DND-41 (cell line): ENCODE measurements at places on chromosomes 2 and 18.

DNA sequence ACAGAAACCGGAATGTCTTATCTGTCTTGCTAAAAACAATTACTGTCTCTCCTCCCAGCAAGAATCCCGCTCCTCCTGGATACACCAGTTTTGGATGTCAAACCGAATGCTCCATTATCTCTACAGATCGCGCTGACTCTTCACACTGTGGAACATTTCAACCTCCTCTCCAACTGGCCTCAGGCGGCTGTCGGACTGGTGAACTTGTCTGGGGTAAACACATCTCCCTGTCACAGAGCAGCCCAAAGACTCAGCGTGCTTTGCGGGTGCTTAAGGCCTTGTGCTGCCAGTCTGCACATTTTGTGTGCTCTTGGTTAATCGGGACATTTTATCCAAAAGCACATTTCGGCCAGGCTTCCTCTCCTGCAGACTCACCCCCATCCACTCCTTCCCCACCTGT is 173.1 kb downstream of the ICOS start:
- no peaks in the 10 kb centered on the region for H3K27me3 ChIP-seq
- H3K4me3 ChIP-seq = no peak overlapping the region
- H3K27ac ChIP-seq = peak overlapping the region; percentile 48
- no peaks in the 10 kb centered on the region for H3K36me3 ChIP-seq

- H3K27ac ChIP-seq = no peak overlapping the region
- H3K4me1 ChIP-seq = no peaks in the 10 kb centered on the region
- no peaks in the 10 kb centered on the region for H3K36me3 ChIP-seq
- H3K27me3 ChIP-seq = no peaks in the 10 kb centered on the region
- no peak for DNase-seq
These were observed 255.1 kb downstream of the DCDC2C start for GRCh38 chr2:3958465-3958864.

DNA sequence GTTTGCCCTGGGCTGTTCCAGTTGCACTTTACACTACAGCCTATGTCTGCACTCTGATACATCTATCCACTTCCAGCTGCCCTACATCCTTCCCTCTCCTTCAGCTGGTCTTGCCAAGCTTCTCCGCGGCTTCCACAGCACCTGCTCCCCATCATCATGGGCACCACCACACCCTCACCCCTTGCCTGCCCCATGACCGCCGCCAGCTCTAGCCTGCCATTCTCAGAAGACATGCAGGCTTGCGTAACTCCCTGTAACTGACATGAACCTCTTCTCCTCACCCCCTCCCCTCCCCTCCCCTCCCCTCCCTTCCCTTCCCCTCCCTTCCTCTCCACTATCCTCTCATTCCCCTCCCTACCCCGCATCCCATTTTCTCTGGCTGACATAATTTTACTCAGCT is 46.0 kb downstream of the PAX8 start:
- peaks cover 24% of the 10 kb centered on the region for H3K4me1 ChIP-seq
- no peaks in the 10 kb centered on the region for H3K27me3 ChIP-seq

GRCh38 chr18:8142131-8142711 is 467.0 kb upstream of the RAB12 start:
- H3K36me3 ChIP-seq = no peaks in the 10 kb centered on the region
- no peaks in the 10 kb centered on the region for H3K27me3 ChIP-seq
- H3K4me1 ChIP-seq = no peaks in the 10 kb centered on the region
- H3K4me3 ChIP-seq = no peak overlapping the region
- no peak overlapping the region for H3K27ac ChIP-seq

DNA sequence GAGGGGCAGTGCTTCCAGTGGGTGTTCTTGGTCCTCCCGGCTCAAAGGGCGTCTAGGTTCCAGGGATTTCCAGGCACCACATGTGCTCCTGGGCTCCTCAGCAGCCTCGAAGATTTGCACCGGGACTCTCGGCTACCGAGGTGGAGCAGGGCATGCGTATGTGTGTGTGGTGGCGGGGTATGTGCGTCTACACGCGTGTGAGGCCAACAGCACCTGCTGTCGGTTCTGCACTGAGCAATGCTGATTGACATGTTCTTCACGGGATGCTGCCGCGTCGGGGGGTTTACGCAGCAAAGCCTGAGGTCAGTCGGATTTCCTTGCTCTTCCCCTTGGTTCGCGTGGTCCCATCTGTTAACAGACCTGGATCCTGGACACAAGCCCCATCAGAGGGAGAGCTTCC is 119.8 kb downstream of the NDUFA10 start:
- H3K4me1 ChIP-seq = peaks cover 8% of the 10 kb centered on the region
- no peaks in the 10 kb centered on the region for H3K36me3 ChIP-seq
- no peak for DNase-seq
- H3K4me3 ChIP-seq = no peak overlapping the region
- H3K27me3 ChIP-seq = no peaks in the 10 kb centered on the region

DNA sequence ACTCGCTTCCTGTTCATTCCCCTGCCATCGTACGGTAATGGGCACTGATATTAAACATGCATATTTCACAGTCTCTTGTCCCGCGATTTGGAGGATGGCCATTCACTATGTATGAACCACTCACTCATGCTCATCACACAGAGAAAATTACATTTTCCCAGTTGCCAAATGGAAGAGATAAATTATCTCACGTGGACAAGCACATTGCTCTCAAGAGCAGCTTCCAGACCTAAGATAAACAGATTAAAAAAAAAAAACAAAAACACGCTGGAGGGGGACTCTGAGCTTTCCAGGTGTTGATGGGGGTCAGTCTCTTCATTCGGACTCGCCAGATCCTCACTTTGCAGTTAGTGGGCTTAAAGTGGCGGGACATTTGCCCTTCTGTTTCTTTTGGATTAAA is 1.7 kb upstream of the MAPK4 start:
- H3K4me3 ChIP-seq = no peak overlapping the region
- no peaks in the 10 kb centered on the region for H3K4me1 ChIP-seq
- H3K27me3 ChIP-seq = no peaks in the 10 kb centered on the region
- no peak for DNase-seq
- H3K27ac ChIP-seq = no peak overlapping the region
- H3K36me3 ChIP-seq = no peaks in the 10 kb centered on the region

DNA sequence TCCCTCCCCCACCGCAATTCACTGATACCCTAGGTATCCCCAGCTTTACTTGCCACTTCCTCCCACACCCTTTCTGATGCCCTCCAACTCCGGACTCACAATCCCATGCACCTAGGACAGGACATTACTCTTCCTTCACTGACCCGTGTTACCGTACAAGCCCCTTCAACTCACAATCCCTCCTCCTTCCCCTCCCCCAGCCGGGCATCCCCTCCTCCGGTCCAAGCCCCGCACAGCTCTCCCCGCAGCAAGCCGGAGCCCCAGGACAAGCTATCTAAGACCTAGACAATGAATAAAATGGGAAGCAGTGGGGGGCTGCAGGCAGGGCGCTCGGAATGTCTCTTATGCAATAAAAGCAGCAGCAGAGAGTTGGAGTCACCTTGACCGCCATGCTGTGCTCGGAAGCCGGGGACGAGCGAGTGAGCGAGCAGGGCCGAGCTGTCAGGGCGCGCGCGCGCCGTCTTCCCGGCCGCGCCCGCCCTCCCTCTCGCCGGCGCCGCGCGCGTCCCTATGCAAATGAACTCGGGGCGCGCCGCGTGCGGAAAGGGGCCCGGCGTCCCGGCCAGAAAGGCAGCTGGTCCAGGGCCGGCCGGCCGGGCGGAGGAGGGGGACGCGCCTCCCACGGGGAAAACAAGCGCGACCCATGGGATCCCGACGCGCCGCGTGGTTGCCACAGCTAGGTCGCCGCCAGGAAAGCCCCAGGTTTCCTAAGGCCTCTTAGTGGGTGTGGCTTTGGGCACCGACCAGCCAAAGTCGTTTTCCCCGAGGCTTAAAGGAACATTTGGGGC is at the start of gene SLC25A12:
TSS of gene SLC25A12 (minus strand) at position 421 of the 788 bp plus-strand sequence. CDS start at position 391, 30 bp downstream.
- DNase-seq = peak; percentile 80
- H3K4me3 ChIP-seq = peak within 1 kb of the TSS; percentile 76
- peaks cover 17% of the 10 kb centered on the region; the same call in 1 of the 2 replicates for H3K36me3 ChIP-seq
- H3K27me3 ChIP-seq = no peaks in the 10 kb centered on the region
- H3K4me1 ChIP-seq = peaks cover 22% of the 10 kb centered on the region
